ENCODE measurements at places on chromosomes 3 and 15.

GRCh38 chr3:27278383-27279055, 90.7 kb downstream of the NEK10 start:
- DNase-seq, result no peak

DNA sequence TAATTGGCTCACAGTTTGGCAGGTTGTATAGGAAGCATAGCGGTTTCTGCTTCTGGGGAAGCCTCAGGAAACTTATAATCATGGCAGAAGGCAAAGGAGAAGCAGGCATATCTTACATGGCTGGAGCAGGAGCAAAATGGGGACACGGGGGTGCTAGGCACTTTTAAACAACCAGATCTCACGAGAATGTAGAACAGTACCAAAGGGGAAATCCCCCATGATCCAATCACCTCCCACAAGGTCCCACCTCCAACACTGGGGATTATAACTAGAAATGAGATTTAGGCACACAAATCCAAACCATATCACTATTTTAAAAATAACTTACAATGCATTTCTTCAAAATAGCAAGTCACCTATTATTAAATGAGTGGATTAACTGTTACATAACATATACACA, 47.1 kb upstream of the ANKRD28 start:
- no peak for DNase-seq

DNA sequence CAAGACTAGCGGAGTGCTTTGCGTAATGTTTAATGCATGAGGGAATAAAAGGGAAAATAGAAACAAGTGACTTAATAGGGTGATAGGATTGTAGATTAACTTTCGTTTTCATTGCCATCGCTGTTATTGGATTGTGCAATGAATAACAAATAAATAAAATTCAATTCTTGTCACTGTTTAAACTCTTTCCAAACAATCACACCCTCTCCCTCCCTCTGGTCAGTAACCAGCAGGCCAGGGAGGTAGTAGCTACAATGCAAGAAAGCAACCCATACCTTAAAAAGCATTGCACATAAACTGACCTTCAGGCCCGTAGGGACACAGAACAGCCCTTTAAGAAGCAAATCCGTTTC, 705 bp upstream of the TFRC start:
- no peak for DNase-seq

- DNase-seq, result peak; percentile 70
Measured at GRCh38 chr3:30012941-30013543, 593.4 kb upstream of the TGFBR2 start.

Data from fibroblast of skin of scalp (primary cell).